Naive B cell (primary cell): ENCODE measurements at places on chromosomes 16 and 17.

- DNase-seq, result no peak
Measured at GRCh38 chr17:74968361-74968780, 4.2 kb downstream of the HID1 start.

GRCh38 chr17:29042679-29043538, at the start of gene PIPOX:
PIPOX (plus strand) TSS chr17:29043141; CDS start chr17:29043226, 85 bp downstream.
- no peak for DNase-seq

- no peak for DNase-seq
Measured at GRCh38 chr17:48586355-48587258, 3.4 kb downstream of the HOXB3 start.

DNA sequence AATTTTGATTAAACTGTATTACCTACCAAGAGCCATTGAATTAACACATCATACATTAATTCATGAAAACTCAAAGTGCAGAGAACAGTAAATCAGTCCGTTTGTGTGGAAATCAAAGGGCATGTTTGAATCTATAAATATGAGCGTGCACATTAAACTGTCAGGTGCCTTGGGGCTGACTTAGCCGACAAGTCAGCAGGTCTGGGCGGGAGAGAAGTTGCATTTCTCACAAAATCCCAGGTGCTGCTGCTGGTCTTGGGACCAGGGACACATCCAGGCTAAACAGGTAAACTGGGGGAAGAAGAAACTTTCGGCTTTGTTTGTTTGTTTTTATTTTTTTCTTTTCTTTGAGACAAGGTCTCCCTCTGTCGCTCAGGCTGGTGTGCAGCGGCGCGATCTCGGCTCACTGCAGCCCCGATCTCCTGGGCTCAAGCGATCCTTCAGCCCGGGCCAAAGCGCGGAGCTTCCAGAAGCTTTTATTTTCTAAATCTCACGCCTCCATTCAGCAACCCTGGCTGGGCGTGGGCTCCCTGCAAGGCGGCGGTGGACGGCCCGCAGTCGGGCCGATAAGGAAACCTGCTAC, 213.9 kb downstream of the MRTFB start:
- no peak for DNase-seq

DNA sequence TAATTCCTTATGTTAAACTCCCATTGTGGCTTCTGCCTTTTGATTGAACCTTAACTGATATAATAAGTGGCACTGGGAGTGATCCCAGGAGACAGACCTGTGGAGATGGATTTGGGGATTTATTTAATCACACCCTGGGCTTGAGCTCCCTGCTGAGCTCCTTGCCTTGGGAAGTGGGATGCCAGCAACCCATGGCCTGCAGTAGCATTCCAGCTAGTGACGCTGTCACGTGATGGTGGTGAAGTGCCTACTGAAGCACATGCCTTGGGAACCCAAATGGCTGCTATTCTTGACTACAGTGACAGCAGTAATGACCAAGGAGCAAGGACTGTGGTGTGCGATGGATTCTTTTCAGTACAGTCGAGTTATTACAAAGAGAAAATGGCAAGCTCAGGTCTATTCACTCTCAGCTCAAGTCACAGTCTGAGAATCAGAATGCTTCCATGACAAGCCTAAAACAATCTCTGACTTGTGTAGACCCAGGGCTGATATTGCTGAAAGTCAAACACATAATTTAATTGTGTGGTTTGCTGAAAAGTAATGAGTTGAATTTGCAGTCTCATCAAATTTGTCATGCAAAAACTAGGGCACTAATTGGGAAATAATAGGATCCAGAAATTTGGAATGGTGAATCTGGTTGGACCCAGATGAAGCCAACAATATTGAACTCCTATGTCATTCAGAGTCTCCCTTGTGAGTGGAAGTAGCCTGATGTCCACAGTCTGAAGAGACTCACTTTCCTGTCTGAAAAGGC, 47.1 kb downstream of the BCL7C start:
- no peak for DNase-seq

DNA sequence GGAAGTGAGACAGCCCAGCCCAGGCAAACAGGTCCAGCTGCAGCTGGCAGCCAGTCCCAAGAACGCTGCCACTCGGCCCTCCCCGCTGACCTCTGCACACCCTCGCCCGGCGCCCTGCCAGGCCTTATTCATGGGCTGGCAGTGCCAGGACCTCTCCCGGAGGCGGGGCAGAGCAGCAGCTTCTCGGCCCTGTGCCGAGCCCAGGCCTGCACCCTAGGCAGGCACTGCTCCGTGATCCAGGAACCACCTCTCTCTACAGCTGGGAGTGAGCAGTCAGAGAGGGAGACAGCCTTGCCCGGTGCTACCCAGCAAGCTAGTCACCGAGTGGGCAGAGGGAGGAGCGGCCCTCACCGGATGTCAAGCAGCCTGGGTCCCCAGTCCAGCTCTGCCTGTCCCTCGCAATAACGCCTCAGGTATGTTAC, 79.9 kb upstream of the CBX4 start:
- DNase-seq, result no peak

- DNase-seq, result no peak
Measured at GRCh38 chr17:16322636-16323035, 30.6 kb downstream of the CENPV start.

DNA sequence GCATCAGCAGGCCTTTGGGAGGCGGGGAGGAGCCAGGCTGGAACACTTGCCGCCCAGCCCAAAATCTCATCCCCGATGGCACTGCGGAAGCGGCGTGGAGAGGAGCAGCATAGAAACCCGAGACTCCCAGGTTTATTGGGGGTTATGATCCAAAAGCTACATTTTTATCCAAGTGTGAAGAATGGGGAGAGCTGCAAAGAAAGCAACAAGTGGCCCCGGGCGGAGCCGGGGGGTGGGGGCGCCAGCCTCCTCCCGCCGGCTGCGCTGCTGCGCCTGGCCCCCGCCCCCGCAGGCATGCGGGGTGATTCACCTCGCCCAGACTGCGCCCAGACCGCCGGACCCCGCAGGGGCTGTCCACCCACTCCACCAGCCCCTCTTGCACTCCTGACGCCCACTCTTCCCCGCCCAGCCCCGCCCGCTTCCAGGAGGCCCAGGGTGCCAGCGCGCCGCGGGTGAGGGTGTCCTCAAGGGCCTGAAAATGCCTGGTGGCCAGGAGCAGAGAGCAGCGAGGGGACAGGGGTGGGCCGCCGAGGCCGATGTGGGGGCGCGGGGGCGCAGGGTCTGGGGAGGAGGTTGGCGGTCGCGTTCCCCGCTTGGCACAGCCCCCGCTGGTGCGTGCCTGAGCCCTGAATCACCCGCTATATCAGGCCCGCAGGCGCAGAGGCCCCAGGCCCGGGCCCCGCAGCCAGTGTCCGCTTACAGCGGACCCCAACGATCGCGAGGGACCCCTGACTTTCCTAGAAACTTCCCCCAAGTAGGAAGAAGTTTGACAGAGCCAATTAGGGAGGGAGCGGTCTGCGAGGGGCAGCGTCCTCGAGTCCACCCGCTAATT, 1.3 kb downstream of the CAVIN1 start:
- DNase-seq, result no peak

GRCh38 chr17:61322325-61323002, 77.2 kb upstream of the TBX2 start:
- no peak for DNase-seq

GRCh38 chr17:55421179-55421934, at the start of gene MMD:
MMD (minus strand) TSS chr17:55421835; CDS start chr17:55421695, 140 bp downstream.
- no peak for DNase-seq

GRCh38 chr17:266219-266618, 84.8 kb upstream of the DOC2B start:
- no peak for DNase-seq

DNA sequence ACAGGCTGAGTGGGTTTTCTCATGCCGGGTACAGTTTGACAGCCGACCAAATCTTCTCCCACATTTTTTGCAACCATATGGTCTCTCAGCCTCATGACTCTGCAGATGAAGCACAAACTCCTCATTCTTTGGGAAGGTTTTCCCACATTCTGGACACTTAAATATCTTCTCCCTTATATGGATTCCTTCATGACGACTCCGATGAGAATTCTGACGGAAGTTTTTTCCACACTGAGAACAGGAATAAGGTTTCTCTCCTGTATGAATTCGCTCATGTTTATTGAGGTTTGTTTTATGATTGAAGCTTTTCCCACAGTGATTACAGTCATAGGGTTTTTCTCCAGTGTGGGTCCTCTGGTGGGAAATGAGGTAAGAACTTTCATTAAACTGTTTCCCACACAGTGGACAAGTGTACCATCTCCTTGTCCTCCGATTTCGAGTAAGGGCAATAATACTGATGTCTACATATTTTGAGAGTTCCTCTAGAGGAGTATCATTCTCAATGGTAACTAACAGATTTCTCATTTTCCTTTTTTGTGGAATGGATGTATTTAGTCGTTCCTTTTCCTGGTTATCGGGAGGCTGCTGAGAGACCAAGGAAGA, 10.9 kb downstream of the ZNF200 start:
- no peak for DNase-seq

DNA sequence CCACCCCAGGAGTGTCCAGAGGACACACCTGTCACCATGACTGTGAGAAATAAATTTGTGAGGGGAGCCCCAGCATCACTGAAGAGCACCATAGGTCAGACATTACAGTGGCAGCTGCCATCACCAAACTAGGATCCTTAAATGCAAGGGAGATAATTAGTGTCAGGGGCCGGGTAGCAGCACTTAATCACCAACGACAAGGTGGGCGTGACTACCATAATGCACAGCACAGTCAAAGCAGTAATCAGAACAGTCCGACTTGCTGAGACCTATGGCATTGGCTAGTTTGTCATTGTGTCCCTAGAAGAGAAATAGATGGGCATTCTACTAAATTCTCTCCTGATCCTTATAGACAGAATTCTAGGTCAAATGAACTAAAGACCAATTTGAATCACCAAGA, 856.7 kb upstream of the GOT2 start:
- no peak for DNase-seq

DNA sequence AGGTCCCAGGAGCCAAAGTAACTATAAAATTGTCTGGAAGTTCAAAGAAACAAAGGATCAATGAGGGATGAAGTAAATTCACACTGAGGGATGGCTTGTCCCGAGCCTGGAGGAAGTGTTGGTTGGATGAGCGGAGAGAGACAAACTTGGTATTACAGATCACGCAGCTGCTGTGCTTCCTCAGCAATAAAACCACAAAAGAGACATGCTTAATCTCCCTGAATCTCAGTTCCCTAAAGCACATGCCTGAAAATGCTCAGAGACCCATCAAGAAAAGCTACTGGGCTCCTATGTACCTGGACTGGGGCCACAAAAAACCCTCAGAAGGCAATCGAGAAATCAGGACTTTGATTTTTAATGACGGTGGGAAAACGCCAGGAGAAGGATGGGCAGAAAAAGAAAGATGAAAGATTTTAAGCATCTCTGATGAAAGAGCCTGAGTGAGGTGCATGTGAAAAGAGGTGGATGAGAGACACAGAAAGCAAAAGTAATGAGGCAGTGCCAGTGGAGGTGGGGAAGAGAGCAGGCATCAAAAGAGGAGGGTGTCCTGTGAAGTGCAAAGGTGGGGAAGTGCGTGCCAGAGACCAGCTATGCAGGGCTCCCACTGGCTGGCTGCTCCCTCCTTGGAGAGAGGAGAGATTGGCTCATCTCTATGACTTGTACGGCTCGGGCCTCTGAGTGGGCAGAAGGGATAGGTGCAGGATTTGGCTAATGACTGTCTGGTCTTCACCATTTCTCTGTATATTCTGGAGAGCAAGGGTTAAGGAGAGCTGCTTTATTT, 143.7 kb downstream of the ABCC12 start:
- no peak for DNase-seq

DNA sequence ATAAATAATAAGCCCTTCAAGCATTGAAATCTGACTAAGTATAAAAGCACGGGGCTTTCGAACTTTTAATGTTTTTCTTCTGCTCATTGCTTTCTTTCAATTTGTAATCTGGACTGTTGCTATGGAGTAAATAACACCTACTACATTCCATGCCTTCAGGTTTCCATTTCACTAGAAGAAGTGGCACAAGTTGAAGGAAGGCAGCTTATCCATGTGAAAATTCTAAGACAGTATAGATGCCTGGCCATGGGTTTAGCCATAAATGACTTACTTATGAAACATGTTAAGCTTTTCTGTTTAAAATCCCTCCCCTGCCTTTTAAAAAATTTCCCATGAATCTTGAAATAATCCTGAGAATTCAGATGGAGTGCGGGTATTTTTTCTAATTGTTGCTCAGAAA, 30.6 kb downstream of the KCNJ16 start:
- DNase-seq, result no peak

DNA sequence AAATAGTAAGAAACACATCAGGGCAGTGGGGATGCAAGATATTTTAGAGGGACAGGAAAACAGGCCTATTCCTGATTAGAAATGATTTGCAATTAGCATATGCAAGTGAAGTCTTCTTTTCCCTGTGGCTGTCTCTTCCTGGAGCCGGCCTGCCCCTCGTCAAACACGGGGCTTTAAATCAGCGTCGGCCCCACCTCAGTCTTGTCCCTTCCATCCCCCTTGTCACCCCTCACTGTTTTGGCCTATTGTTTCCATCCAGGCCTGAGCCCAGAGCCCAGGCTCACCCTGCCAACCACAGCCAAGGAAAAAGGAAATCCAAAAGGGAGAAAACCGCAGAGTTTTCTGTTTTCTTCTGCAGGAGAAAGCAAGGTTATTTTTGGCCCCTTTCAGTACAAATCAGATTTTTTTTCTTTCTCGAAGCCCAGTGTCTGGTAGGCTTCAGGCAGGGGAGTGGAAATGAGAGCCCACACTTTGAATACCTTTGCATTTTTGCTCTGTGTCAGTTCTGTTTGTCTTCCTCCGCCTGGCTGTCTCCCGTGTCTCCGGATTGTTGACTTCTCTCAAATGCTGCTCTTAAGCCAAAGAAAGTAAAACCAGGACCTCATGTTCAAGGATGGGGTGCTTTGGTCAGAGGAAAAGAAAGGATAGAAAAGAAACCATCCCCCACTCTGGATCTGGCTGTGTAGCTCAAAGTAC, 399.9 kb upstream of the CDH11 start:
- DNase-seq, result no peak

- peak; percentile 64 for DNase-seq
Measured at GRCh38 chr17:63406689-63407330, 39.3 kb downstream of the CYB561 start.

DNA sequence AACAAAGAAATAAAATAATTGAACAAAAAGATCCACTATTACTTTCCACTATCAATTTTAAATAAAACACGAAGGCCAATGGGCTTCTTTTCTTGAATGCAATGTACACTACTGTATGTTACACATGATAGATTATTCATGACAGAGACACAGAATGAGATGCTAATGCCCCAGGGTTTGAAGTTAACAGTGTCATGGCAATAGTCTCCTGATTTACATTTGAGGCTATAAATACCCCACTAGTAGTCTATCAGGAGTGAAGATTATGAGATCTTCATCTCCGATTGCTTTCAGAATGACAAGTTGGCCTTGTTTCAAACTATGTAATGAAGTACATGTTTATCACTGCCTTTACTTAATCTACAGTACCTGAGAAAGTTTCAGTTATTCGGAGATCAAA, 84.4 kb downstream of the RPGRIP1L start:
- no peak for DNase-seq

DNA sequence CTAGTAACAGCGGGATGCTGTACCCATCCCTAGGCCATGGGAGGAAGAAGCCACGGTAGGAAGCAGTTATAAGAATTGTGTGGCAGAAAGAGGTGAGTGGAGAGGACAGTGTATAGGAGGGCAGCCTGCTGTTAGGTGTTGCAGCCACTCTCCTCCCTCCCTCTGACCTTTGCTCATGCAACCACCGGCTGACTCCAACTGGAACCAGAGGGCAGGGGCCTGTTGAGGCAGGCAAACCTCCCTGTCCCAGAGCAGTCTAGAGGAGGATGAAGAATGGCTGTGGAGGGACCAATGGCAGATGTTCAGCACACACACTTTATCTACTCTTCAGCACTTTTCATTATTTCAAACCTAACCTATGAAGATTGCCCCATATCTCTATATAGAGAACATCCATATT, 2.2 kb downstream of the TXNL4B start:
- DNase-seq, result no peak

GRCh38 chr16:75256696-75257343, 5.4 kb upstream of the BCAR1 start:
- no peak for DNase-seq

GRCh38 chr17:42529061-42529460, 7.0 kb upstream of the NAGLU start:
- DNase-seq, result no peak
